AML-193 (cell line): ENCODE measurements at places on chromosomes 2 and 18.

DNA sequence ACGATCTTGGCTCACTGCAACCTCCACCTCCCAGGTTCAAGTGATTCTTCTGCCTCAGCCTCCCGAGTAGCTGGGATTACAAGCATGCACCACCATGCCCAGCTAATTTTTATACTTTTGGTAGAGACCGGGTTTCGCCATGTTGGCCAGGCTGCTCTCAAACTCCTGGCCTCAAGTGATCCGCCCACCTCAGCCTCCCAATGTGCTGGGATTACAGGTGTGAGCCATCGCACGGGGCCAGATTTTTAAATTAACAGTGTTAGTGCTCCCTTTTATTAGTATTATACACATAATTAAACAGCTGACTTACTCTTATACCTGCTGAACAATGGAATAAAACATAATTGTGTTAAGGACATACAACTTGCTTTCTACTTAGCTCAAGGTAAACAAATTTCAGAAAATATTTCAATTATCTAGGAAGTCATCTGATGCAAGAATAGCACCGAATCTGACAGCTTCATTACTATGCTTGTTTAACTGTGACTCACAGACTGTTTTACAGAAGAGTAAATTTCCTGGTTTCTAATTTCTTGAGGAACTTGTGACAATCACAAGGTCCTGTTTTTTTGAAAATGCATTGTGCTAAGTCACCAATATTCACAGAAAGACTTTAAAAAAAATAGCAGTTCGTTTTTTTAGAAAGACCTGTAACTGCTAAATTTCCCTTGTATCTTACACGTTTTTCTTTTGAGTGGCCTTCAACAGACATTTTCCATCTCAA is 51.2 kb downstream of the SPIRE1 start:
- peak; percentile 51 for DNase-seq

GRCh38 chr2:66457545-66457944 is 22.6 kb downstream of the MEIS1 start:
- DNase-seq: no peak

- no peak for DNase-seq
These were observed 383.2 kb downstream of the SOCS6 start for GRCh38 chr18:70671889-70672565.

- no peak for DNase-seq
These were observed 573.5 kb upstream of the SETBP1 start for GRCh38 chr18:44107187-44107586.

DNA sequence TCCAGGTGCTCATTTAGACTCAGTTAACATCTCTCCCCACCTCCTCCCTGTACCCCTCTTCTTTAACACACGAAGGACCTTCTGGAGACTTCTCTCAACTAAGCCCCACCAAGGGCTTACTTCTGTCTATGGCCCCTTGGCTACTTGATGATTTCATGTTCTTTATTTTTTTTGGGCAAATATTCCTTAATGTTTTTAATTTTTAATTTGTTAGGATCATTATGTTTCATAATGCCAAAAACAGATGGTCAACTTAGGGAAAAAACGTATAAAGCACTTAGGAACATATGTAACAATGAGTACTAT is 25.9 kb downstream of the IL37 start:
- DNase-seq: no peak

- no peak for DNase-seq
These were observed 1.3 kb downstream of the HOXD10 start for GRCh38 chr2:176117823-176118371.

DNA sequence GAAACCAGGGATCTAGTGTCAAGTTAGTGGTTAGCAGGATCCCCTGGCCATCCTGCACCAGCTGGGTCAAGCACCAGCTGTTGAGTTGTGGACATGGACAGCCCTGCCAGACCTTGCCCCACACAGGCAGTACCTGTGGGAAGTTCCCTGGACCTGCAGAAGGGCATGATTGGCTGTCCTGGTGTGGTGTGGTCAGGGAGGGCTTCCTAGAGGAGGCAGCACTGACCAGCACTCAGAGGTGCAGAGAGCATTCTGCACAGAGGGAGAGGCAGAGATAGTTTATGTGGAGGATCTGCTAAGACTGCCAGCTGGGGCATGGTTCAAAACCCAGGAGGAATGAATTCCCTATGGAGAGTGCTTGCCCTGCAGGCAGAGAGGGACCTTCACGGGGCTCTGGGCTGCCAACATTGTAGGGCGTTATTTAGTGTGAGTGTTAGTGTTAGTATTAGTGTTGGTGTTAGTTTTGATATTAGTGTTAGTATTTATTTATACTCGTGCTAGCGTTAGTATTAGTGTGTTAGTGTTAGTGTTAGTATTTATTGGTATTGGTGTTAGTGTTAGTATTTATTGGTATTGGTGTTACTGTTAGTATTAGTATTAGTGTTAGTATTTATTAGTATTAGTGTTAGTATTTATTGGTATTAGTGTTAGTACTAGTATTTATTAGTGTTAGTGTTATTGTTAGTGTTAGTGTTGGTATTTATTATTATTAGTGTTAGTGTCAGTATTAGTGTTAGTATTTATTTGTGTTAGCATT is 31.9 kb downstream of the TWIST2 start:
- no peak for DNase-seq

DNA sequence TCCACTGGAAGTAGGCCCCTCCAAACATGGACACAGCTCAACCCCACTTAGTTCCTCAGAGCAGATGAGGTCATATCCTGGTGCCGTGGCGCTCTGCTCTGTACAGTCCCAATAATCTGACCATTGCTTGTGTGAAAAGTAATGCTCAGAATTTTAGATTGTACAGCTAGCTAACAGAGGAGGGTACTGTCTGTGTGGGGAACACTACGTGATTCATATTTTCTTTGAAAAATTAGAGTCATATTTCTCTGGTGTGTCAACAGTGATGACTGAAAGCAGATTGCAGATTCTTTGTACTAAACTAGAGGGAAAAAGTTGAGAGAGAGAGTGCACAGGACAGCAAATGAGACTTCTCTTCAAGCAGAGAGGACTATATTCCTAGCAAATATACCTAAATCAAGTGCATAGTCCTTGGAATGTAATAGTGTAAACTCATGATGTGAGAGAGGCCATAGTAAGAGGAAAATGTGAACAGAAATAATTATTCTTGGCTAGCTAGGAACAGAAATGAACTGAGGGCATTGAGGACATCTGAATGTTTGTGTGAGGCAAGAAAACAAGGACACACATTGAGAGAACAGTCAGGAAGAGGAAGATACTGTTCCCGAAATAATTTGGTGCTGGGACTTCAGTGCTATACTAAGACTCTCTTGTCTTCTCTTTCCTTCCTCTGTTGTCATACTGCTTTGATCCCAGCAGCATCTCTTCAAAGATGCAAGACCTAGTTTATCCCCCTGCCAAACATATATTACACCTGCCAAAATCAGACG is 157.0 kb upstream of the RND3 start:
- DNase-seq: no peak

DNA sequence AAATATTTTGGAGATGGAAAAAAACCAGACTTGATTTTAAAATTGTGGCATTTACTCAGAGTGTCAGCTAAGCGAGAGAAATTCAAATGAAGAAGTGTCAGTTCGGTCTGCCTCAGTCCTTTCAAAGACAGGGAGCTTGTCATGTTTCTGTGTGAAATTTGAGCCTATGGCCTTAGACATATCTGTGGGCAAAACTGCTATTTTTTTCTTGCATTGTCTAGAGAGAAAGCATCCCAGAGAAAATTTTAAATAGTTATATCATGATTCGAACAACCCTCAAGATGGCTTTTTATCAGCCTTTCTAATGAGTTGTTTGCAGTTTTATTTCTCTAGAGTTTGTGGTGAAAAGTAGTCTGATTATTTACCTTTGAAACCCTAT is 50.2 kb upstream of the KCNE4 start:
- no peak for DNase-seq

DNA sequence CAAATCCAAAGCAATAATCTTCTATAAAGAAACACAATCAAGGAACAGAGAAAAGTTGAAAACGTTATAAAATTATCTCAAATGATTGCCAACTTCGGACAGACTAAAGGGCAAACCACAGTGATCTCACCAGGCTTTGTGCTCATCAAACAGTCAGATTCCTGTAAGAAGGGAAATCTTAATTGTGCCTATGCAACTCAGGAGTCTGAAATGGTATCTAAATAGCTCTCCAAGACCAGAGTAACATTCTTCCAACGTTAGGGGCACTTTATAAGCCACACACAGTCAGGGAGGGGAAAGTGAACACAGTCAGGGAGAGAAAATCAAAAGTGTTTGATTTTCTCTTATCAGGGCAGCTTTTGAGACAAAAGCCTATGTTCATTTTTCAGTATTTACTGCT is 29.4 kb downstream of the PLEKHM3 start:
- no peak for DNase-seq

GRCh38 chr2:68230241-68231060 is 21.9 kb downstream of the PPP3R1 start:
- DNase-seq: peak; percentile 5

DNA sequence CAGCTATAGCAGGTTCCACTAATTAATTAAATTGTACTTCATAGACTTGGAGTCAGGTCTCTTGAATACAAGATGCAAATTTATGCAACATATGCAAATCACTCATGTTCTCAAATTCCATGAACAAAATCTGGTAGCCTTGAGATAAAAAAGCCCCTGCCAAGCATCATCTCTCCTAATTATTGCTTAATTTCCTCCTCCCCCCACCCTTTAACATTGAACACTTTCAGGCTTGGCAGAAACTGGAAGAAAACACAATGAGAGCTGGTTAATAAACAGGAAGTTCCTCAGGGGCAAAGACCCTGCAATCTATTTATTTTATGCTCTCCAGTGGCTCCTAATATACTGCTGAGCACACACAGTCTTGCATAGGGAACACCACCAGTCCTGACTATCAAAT is 35.6 kb upstream of the ACVR1 start:
- DNase-seq: no peak

DNA sequence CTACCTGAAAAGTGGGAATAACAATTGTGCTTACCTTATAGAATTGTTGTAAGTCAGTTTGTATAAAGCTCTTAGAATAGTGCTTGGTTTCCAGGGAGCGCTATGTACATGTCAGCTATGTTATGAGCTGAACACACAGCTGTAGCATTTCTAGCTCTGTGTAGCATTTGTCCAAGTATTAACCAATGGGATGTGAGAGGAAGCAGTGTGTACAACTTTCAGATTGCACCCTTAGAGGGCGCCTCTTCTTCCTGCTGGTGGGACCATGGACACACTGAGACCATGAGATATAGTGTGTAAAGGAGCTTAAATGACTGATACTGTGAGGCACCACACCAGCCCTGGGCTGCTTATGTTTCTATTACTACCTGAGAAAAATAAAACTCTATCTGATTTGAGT is 380.2 kb downstream of the LNPK start:
- peak; percentile 7 for DNase-seq

- no peak for DNase-seq
These were observed 80.0 kb downstream of the SOWAHC start for GRCh38 chr2:109694190-109694589.
